ENCODE measurements at places on chromosomes 4 and X. TPM values are rescaled to one million over a fixed set of nuclear protein-coding genes. Genes with fewer than 3 reads are reported as not detected.

DNA sequence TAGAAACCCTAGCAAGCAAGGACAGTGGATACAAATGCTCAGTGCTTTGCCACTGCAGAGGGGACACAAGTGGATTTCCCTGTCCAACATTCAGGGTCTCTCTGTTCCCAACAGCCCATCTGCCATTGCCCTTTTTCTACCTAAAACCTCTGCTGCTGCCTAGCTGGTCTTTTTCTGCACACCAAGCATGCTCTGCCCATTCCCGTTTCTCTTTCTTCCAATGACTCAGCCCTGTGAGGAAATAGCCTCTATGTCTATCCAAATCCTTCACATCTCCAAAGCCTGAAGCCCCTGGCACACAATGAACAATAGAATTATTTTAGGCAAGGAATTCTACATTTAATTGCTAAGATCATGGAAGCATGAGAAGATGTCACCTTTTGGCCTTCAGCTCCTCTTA is 5.7 kb upstream of the AMELX start:
- no peak for DNase-seq

GRCh38 chr4:26032630-26033317 is 118.8 kb downstream of the SMIM20 start:
- no peak for DNase-seq

DNA sequence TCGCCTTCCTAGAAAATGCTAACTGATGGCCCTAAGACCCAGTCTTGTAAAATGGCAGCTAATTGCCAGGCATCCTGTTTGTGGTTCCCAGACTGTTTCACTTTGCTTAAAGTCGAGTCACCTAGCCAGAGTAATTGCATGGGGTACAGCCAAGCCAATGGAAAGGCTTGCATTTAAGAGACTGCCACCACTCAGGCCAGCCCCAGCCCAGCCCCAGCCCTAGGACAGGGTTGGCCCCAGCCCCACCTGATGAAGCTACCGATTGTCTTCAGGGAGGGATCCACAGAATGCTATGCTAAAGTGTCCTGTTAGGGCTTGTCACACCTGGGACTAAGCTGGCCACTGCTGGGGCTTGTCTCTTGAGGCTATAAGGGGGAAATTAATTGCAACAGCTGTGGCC is 194.6 kb upstream of the KLF3 start:
- no peak for DNase-seq

Gene PDGFRA
- polyA plus RNA-seq, result 92.0 TPM
